Glutamatergic neuron (in vitro differentiated cells): ENCODE measurements at places on chromosomes 2 and 18. TPM values are rescaled to one million over a fixed set of nuclear protein-coding genes. Genes with fewer than 3 reads are reported as not detected.

POTEJ gene
- not detected for total RNA-seq

EXOC6B gene
- total RNA-seq, result 34.5 TPM

TEKT4 gene
- total RNA-seq, result not detected

UBR3 gene
- total RNA-seq, result 59.8 TPM

DNA sequence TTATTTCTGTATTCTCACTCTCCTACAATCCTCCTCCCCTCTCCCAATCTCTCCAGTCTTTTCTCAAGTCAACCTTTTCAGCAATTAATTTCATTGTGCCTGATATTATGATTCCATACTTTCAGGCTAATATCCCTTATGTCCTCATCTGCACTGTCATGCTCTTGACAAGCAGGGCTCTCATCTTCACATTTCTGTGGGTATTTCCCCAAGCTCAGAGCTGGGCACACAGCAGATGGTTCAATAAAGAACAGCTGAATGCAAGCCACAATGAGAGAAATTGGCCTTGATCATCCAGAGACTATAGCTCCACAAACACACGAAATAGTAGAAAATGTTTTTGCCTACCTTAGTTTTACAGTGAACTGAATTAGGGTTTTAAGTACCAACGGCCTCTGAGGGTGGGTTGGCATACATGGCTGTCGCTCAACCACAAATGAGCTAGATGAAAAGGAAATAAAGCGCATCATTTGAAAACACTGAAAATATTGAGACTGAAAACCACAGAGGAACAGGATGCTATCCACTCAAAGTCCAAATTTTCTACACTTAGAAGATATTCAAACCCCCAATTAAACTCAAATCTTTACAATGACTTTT is 47.5 kb upstream of the STAT1 start:
- no peak for DNase-seq
- H3K36me3 ChIP-seq, result no peaks in the 10 kb centered on the region
- H3K4me3 ChIP-seq, result no peak overlapping the region
- H3K27me3 ChIP-seq, result no peaks in the 10 kb centered on the region
- H3K27ac ChIP-seq, result no peak overlapping the region
